ENCODE measurements at places on chromosomes 16 and 17.

- no peak for DNase-seq
These were observed 2.8 kb upstream of the SEZ6 start for GRCh38 chr17:29008591-29008990.

- DNase-seq: no peak
These were observed 9.2 kb downstream of the TAF1C start for GRCh38 chr16:84177741-84178073.

DNA sequence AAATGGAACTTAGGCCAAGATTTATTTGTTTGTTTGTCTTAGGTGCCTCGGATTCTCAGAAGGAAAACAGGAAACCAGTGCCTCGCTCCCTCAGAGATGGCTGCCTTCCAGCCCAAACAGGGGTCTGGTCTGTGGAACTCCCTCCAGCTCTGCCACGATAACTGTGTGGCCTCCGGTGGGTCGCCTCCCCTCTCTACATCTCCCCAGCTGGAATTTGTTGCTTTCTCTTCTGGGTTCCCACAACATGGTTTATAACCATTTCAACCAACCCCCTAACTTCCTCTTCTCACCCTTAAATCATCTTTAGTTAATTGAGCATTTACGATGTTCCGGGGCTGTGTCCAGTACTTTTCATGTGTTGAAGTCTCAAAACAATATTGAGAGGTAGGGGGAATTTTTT, 30.9 kb upstream of the PLLP start:
- no peak for DNase-seq

DNA sequence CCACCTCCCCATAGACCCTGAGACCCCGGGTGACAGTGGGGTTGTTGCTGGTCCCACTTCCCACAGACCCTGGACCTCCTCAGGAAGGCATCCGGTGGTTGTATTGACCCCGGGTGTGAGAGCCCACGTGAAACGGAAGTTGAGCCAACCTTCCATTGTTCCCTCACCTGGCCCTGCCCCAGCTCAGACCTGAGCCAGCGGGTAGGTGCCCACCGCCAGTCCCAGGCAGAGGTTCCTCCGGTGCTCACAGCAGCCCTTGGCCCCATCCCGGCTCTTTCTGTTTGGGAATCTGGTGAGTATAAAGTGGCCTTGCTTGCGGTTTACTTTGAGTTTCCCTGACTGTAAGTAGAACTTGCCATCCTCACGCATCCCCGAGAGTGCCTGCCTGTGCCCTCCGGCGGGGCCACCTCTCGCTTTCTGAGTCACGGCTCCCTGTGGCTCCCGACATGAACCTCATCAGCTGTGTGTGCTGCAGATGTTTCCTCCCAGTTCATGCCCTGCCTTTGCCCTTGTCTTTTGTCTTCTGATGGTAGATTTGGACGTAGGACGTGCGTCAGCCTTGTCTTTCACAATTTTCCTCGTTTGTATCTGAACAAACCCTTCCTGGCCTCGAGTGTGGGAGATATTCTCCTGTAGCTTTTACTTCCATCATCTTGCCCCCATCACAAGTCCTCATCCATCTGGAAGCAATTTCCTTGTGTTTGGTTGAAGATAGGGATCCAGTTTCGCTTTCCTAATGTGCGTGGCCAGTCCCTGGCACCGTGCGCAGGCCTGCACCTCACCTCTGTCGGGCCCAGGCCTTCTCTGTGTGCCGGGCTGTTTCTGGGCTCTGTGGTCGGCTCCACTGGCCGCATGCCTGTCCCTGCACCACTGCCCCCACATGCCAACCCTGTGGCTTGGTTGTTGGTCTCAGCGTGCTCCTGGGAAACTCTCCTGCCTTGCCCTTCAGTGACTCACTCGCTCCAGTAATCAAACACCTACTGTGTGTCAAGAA, 76.0 kb downstream of the METRNL start:
- DNase-seq: no peak

DNA sequence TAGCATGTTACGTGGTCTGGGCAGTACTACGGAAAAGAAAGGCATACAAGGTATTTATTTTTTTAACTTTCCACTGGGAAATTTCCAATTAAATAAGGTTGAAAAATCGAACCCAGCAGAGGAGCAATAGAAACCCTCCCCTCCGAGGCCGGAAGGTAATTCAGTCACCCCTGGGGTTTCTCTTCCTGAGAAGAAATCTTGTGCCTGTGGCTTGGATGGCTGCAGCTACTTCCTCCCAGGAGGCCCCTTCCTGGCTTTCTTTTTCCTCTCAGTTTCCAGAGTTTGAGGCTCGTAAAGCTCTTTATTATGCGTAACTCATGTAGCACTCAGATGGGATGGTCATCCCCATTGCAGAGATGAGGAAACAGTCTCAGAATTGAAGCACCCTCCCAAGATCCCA, 140.3 kb downstream of the ASIC2 start:
- no peak for DNase-seq

DNA sequence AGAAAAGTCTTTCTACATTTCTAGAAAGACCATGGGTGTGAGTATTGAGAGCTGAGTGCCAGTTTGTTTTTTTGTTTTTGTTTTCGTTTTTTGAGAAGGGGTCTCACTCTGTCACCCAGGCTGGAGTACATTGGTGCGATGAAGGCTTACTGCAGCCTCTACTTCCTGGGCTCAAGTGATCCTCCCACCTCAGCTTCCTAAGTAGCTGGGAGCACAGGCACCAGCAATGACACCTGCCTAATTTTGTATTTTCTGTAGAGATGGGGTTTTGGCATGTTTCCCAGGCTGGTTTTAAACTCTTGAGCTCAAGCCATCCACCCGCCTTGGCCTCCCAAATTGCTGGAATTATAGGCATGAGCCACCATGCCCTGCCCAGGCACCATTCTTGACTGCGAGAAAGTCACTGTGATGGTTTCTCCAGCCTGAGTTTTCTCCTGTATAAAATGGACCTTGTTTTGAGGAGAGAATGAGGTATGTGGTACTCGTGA, 673.8 kb downstream of the MAF start:
- no peak for DNase-seq

- DNase-seq: no peak
These were observed 76.1 kb upstream of the CDH5 start for GRCh38 chr16:66290431-66290830.

GRCh38 chr16:84088695-84089395, 27.9 kb downstream of the MBTPS1 start:
- DNase-seq: no peak

GRCh38 chr17:62998166-62998565, 32.1 kb downstream of the TANC2 start:
- DNase-seq: no peak

DNA sequence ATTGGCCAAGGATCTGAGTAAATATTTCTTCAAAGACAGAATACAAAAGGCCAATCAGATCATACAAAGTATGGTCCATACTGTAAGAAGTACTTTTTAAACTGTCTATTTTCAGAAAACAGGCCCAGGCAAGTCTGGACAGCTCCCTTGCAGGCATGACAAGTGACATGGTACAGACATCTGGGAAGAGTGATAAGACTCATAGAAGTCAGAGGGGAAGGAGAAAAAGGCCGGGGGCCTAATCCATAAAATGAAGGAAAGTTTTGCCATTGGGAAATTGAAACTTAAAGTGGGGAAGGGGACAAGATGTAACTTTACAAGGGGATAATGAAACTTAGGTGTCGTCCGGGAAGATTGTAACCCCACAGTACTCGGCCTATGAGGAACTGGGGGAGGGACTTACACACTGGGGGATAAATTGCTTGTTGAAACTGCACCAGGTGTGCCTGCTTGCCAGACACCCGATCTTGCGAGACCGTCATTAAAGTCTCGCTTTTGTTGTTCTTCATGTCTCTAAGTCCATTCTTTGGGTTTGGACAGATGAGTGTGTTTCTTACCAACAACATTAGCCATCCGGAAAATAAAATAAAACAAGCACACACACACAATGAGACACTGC, 684.0 kb downstream of the CDH11 start:
- no peak for DNase-seq

DNA sequence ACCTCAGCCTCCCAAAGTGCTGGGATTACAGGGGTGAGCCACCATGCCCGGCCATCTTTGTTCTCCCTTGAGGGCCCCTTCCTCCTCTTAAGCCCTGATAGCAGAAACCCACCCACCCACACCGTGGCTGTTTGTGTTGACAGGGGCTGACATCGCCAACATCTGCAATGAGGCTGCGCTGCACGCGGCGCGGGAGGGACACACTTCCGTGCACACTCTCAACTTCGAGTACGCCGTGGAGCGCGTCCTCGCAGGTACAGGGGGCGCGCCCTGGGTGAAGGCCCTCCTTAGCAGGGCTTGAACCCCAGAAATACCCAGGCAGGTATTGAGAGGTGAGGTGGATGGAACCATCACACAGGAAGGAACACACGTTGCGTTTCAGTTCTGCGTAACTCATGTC, 12.6 kb upstream of the RPL13 start:
- DNase-seq: no peak

DNA sequence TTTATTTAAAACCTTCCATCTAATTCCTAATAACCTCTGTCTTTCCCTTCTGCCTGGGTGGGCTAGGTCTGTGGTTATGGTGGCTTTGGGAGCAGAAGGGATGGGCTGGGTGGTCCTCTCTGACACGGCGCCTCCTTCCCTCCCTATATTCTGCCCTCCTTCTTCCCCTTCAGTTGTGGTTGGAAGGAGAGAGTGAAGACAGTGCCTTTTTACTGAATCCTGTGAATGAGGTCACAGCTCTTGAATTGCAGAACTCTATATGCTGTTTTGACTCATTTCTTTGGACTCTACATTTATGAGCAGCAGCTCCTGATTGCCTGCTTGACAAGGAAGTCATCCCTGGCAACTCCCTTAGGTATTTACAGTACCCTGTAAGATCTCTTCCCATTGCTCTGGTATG, 256.0 kb upstream of the ELAC2 start:
- DNase-seq: no peak

- no peak for DNase-seq
These were observed 74.4 kb downstream of the MRM1 start for GRCh38 chr17:36675786-36676185.

- no peak for DNase-seq
These were observed 178.9 kb downstream of the TMEM132E start for GRCh38 chr17:34758316-34758715.

- DNase-seq: no peak
These were observed 57.2 kb downstream of the CLEC16A start for GRCh38 chr16:11001611-11002010.

DNA sequence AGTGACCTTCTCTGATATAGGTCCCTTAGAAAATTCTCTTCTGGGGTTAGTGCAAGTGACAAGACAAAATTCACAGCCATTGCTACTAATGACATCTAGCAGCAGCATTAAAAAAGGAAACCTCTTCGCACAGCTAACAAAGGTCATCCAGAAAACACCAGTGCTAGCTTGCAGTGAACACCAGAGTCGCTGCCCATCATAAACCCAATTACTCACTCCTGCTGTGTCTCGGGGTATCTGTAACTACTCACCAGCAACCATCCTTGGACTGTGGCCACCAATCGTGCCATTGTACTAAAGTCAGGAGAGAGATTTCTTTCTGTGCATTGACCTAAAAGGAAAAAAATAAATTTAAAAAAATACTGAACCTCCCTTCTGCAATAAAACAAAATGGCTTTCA, 1494.7 kb upstream of the CDH8 start:
- no peak for DNase-seq

GRCh38 chr17:79230576-79230975, 156.0 kb downstream of the ENGASE start:
- DNase-seq: no peak

- DNase-seq: no peak
These were observed 77.8 kb downstream of the USP31 start for GRCh38 chr16:23071196-23072083.

- DNase-seq: no peak
These were observed 16.9 kb downstream of the STXBP4 start for GRCh38 chr17:54985476-54985875.

- no peak for DNase-seq
These were observed 72.3 kb upstream of the CORO6 start for GRCh38 chr17:29694918-29695563.

GRCh38 chr17:8941520-8941919, 24.0 kb downstream of the PIK3R5 start:
- no peak for DNase-seq

GRCh38 chr17:81117672-81118198, 47.6 kb upstream of the PVALEF start:
- DNase-seq: no peak
